ENCODE measurements at places on chromosomes 2 and 18.
A peak's percentile ranks its signal among the peaks of the same experiment; 100 is the strongest.

DNA sequence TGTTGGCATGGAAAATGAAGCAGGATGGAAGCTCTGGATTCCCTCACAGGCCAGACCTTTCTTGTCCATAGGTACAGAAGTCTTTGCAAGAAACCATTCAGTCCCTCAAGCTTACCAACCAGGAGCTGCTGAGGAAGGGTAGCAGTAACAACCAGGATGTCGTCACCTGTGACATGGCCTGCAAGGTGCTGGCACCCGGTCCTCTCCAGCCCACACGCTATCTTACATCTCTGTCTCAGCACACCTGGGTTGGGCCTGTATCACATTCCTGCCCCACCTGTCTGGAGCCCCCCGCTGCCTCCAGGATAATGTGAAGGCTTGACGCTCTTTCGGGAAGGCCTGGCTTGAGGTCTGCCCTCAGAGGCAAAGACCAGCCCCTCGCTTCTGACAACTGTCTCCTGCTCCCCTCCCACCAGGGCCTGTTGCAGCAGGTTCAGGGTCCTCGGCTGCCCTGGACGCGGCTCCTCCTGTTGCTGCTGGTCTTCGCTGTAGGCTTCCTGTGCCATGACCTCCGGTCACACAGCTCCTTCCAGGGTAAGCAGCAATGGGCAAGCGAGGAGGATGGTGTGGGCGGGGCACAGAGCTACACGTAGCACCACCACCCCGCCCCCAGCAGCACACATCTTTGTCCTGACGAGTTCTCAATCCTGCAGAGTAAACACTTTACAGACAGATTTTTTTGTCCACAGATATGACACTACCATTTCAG lies 6.0 kb downstream of the TMEM214 start:
- no peak for DNase-seq

- DNase-seq: no peak
Observed at GRCh38 chr2:240790370-240791220, 29.4 kb downstream of the KIF1A start.

DNA sequence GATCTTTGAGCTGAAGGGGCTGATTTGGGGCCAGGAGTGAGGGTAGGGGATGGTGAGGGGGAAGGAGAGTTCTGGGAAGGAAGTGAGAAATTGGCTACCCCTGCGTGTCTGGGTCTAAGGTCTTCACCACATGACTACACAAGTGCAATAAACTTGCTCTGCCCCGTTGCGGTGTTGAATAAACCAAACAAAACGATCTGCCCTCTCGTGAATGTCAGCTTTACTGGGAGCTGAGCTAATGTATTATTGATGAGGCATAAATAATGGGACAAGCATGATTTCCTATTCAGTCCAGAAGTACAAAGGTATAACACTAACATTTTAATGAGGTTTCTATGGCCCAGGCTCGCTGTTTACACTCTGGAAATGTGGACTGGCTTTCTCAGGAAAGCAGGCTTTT lies 8.0 kb upstream of the CFAP221 start:
- DNase-seq: no peak

GRCh38 chr2:168371273-168372019 lies 84.6 kb upstream of the CERS6 start:
- no peak for DNase-seq

DNA sequence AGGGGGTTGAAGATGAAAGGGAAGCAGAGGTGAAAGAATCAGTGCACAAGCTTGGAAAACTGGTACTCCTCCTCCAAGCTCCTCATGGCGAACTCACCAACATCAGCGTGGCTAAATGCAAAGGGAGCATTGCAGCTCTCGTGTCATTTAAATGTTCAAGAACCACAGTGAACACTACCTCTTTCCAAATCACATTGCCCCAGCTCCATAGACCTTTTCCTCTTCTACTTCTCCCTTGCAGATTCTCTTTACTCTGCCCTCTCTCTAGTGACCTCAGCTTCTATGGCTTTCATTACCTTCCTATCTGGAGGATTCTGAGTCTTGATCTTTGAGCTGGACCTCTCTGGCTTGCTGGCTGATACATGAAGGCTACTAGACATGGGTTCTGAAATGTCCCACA lies 14.3 kb downstream of the EPB41L3 start:
- DNase-seq: no peak

- DNase-seq: no peak
Observed at GRCh38 chr2:149617476-149617875, 29.9 kb upstream of the MMADHC start.

- peak; percentile 25 for DNase-seq
Observed at GRCh38 chr18:11324956-11325882, 175.8 kb upstream of the PIEZO2 start.

GRCh38 chr18:25927830-25928229 lies 162.6 kb downstream of the SS18 start:
- DNase-seq: no peak

- no peak for DNase-seq
Observed at GRCh38 chr18:76518123-76518859, 23.2 kb upstream of the ZNF516 start.

DNA sequence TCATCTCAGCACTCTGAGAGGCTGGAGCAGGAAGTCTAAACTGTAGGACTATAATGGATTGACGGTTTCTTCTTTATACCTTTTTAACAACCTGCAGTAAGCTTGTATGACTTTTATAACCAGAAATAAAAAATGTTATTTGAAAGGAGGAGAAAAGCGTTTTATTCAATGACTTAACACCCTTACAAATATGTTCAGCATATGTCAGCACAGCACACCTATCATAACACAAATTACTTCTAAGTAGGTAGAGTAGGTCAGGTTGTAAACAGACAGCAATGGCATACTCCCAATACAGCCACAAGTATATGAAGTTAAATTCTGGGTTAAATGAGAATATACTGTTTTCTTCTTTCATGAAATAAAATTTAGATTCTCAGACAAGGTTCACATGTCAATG lies 16.1 kb downstream of the RAB1A start:
- no peak for DNase-seq

- no peak for DNase-seq
Observed at GRCh38 chr18:76712511-76713140, 109.7 kb upstream of the ZNF236 start.
